ENCODE measurements at places on chromosomes 4 and X. TPM values are rescaled to one million over a fixed set of nuclear protein-coding genes. Genes with fewer than 3 reads are reported as not detected.

CT45A7 gene
- not detected for total RNA-seq

COPS4 gene
- 28.9 TPM for total RNA-seq

RAB9A gene
- 13.7 TPM for total RNA-seq

AMTN gene
- not detected for total RNA-seq

TMSB15C gene
- 5.4 TPM for total RNA-seq

RHOXF2 gene
- not detected for total RNA-seq

BEX5 gene
- total RNA-seq: 9.2 TPM

RRH gene
- 0.42 TPM for total RNA-seq

All from naive thymus-derived CD8-positive, alpha-beta T cell (primary cell).